ENCODE measurements at places on chromosomes 7 and 10.

GRCh38 chr10:71864911-71865361 is 13.9 kb upstream of the PSAP start:
- DNase-seq = no peak

GRCh38 chr7:35849158-35849831 is 48.4 kb downstream of the SEPTIN7 start:
- DNase-seq = no peak

DNA sequence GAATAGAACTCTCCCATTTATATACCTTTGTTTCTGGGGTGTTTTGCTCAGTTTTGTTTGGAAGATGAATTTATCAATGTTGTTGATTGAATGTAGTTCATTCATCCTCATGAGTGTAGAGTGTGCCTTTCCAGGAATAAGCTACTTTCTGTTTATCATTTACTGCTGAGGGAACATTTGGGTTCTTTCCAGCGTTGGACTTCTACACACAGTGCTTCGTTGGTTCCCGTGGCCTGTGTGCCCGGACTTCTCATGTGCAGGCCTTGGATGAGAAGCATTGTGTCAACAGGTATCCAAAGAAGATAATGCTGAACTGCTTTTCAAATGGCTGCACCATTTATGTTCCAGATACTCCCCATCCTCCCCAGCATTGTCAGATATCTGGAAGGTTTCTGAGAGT is 107.6 kb upstream of the TNS3 start:
- DNase-seq = no peak

GRCh38 chr7:101985057-101985902 is 167.9 kb downstream of the CUX1 start:
- DNase-seq = no peak

DNA sequence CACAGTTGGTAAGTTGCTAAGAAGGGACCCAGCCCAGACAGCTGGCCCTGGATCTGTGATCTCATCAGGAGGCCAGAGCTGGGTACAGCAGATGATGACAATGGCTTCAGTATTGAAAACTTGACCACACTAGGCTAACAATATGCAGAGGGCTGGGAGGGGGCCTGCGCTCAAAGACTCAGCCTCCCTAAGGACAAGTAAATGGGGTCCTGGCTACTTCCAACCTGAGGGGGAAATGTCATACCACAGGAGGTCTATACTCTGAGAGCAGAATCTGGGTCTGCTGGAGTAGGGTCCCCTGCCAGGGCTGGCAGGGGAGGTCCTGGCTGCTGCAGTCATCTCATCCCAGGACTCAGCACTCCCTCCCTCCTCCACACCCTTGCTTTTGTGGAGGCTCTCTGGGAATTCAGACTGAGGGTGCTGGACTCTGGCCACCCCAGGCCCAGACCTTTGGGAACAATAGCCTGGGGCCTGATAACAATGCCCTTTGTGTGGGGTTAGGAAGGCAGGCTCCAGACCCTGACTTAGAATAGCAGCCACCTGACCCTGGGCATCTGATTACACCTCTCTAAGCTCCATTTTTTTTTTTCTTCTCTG is 1.4 kb downstream of the FXYD4 start:
- no peak for DNase-seq

- no peak for DNase-seq
Observed at GRCh38 chr10:73998623-73998928, 660 bp downstream of the VCL start.

DNA sequence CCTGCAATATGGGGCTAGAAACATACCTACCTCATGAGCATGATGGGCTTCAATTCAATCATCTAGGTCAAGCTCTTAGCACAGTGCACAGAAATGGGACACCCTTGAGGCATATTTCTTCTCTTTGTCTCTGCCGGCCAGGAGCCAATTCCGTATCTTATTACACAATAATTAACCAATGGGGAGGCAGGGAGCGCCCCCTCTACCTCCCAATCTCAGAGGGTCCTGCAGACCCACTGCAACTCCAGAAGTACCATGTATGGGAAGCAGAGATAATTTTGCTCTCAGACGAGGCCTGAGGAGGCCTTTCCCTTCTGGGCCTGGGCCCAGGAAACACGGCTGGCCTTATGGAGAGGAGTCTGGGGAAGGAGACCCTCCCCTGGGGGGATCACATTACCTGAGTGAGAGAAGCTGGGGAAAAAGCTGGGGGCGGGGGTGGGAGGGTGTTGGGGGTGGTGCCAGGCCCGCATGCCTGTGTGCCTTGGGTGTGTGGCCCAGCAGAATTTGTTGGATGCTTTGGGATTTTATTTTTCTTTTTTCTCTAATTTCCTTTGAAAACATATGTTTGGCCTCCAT is 155.5 kb downstream of the UBE2H start:
- no peak for DNase-seq

DNA sequence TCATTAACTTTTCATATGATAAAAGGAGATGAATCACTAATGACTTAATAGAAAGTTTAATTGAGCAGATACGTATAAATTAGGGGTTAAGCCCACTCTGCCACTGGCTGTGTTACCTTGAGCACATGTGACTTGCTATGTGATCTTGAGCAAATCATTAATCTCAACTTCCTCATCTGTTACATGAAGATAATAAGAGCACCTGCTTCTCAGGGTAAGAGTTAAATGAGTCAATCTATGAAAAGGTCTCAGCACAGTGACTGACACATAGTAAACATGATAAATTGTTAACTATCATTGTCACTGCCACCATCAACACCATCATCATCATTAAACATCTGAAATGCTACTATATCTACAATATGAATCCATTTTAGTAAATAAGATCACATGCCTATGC is 110.8 kb downstream of the TPK1 start:
- no peak for DNase-seq

- DNase-seq = no peak
Observed at GRCh38 chr10:11227103-11227502, 209.4 kb downstream of the CELF2 start.

- no peak for DNase-seq
Observed at GRCh38 chr10:69247313-69247710, 27.2 kb downstream of the HKDC1 start.

DNA sequence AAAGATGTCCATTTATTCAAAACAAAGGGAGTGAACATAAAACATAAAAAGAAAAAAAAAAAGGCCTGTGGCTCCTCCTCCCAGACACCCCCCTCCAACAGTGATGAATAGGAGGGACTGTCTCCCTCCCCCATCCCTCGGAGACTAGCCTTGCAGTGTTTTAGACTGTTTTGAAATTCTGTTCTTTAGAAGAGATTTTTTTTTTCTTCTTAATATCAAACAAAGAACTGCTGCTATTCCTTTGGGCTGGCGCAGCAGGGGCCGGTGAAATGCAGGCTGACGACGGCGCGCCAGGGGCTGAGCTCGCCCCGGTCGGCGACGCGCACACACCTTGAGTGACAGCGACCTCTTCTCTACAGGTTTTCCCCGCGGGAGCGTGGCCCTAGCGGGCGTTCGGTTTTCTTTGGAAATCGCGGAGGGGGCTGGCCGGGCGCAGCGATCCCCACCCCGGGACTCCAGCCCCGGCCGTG is at the start of gene LANCL2:
TSS of gene LANCL2 (plus strand) at position 133 of the 470 bp plus-strand sequence. CDS start 689 bp downstream, outside the sequence.
- no peak for DNase-seq

- no peak for DNase-seq
Observed at GRCh38 chr10:22791665-22792064, 77.3 kb upstream of the PIP4K2A start.

- DNase-seq = no peak
Observed at GRCh38 chr10:123669886-123670285, 3.7 kb downstream of the GPR26 start.

DNA sequence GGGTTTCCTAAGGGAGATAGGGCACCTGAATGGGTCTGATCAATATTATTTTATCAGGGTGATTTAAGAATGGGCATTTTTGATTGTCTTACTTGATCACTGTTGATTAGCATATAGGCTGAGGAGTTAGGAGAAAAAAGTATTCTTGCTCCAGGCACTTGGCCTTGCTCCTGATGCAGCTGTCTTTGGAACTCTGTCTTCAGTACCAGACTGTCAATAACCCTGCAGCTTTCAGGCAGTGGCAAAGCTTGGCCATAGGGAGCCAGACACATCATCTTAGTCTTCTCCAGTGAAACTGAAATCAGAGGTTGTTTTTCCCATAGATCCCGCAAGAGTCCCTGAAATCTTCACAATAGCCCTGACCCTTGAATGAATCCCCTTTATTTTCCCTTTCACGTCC is 47.2 kb downstream of the EXOC4 start:
- no peak for DNase-seq

- no peak for DNase-seq
Observed at GRCh38 chr7:24133691-24134090, 150.3 kb upstream of the NPY start.

GRCh38 chr10:48782386-48782785 is 97.7 kb downstream of the WDFY4 start:
- DNase-seq = no peak

- peak; percentile 62 for DNase-seq
Observed at GRCh38 chr7:23377134-23377533, 78.0 kb downstream of the MALSU1 start.

DNA sequence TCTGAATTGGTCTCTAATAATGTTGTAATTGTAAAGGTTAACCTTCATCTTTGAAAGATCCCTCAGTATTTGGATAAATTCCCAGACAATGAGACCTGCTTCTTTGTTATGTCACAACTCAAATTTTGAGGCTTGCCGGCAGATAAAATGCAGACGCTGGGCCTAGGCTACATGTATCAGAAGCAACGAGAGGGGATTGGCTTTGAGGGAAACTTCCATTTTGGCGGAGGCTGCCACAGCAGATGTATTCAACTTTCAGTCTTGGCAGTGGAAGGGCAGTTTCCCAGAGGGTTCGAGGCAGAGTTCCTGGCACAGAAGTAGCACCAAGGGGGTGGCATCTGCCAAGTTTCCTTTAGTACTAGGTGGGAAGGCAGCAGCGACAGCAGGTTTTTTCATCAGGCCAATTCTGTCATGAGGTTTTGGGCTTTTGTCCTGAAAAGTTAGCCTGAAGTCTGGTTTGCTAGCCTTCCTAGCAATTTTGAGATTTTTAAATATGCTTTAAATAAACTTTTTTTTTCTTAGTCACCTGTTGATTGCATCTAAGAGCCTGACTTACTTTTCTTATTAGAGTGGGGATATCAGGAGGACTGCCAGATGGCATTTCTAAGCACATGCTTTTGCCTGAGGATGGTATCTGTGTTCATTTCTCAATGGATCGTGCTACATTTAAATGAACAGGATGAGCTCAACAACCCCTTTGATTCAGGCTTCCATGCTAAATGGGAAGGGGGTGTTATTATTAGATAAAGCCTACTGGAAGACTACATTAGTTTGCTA is 89.5 kb upstream of the FAM3C start:
- DNase-seq = no peak

GRCh38 chr7:20351901-20352300 is 21.2 kb downstream of the ITGB8 start:
- no peak for DNase-seq

DNA sequence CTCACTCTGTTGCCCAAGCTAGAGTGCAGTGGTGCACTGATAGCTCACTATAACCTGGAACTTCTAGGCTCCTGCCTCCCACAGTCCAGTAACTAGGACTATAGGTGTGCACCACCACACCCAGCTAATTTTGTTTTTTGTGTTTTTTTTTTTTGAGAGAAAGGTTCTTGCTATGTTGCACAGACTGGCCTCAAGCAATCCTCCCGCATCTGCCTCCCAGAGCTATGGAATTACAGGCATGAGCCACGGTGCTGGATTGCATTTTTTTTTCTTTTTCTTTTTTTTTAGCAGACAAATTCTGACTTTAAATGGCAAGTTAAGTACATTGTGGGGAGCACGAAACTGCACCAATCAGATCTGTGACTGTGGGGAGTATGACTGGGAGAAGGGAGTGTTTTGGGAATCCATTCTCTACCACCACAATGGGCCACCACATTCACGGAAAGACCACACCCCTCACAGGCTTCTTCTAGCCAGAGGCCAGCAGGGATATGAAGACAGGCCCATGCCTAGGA is 58.1 kb upstream of the MSMB start:
- DNase-seq = no peak

GRCh38 chr7:98514211-98515031 is 102.7 kb upstream of the NPTX2 start:
- DNase-seq = no peak

DNA sequence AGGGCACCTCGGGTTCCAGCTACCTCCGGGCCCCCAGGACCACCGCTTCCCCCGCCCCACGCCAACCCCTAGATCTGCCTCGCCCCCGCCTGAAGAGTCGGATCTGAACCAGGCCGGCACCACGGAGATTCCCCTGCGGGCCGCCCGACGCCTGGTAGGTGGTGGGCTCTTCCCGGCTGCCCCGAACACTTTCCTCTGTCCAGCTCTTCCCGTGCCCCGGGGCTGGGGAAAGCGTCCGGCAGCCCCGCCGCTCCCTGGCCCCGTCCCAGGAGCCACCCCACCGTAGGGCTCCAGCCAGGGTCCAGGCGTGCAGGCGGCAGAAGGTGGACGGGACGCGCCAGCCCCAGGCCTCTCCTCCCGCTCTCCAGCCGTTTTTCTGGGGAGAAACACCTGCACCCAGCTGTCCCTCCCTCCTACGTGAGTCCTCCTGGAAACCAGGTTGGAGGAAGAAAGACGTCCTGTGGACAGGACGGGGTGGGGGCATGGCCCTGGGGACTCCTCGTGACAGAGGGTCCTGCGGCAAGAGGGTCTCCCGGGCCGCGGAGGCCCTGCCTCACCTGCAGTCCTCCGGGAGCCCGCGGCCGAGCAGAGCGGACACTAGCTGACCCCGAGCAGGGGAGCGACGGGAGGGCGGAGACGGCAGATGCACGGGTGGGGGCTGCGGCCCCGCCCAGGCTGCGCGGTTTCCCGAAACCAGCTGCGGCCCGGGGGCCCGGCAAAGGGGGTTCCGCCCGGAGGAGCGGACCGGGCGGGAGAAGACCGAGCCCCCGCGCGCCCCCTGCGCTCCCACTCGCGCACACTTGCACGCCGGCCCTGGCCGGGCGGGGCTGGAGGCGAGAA is at the start of gene TMEM176B:
TSS of gene TMEM176B (minus strand) at position 624 of the 840 bp plus-strand sequence. CDS start 3,795 bp downstream, outside the sequence.
- no peak for DNase-seq

- no peak for DNase-seq
Observed at GRCh38 chr7:69836702-69837101, 238.4 kb downstream of the AUTS2 start.

DNA sequence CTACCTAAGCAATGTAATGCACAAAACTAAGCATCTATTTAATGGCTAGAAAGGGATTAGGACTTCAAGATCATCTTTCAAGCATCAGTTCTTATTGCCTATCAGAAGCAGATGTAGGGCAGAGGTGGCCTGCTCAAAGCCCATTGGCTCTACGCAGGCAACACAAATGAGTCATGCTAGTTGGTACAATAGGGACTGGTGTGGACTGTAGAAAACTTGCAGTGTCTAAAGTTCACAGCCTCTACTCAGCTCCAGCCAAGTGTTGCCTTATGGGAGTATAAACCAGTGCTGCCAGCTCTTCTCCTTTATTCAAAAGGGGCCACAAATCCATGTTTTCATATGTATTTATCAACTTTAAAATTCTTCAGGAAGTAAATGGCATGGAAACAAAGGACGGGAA is 31.7 kb downstream of the ASAH2 start:
- no peak for DNase-seq

Measured in suppressor macrophage treated with lipopolysaccharide for 4 hours (primary cell).